ENCODE measurements at places on chromosomes 11 and 22.

GRCh38 chr11:61362542-61362875 lies 335 bp downstream of the TMEM138 start:
- DNase-seq: peak; percentile 27

GRCh38 chr11:119081682-119082260 lies 2.9 kb upstream of the HMBS start:
- no peak for DNase-seq

GRCh38 chr22:19052941-19053541 lies 69.2 kb downstream of the DGCR2 start:
- DNase-seq: no peak

GRCh38 chr11:38402063-38402462 lies 1804.0 kb upstream of the RAG2 start:
- no peak for DNase-seq

DNA sequence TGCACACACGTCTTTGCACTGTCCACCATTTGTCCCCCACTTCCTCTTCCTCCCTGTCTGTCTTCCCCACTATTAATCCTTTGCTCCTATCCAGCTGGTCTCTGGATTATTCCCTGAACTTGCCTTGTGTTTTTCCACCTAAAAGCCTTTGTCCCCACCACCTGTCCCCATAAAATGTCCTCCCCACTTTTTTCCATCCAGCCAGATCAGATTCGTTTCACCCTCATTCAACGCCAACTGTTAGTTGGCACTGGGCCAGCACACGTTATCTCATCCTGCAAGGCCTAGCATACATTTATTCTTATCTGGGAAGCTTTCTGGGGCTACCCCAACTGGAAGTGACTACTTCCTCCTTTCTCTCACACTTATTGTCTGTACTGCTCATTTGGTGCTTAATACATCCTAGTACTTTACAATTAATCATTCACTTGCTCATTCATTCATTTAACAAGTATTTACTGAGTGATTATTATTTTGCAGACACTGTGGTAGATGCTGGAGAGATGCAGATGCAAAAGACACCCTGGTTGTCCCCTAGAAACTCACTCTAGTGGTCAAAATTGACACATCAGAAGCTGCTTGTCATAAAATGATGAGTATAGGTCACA lies 96.2 kb downstream of the RASSF10 start:
- no peak for DNase-seq

- peak; percentile 8 for DNase-seq
Measured at GRCh38 chr22:44392446-44392921, 79.7 kb upstream of the SHISAL1 start.

All from CD4-positive, alpha-beta T cell treated with Interleukin-4 for 1 hour (primary cell).